ENCODE measurements at places on chromosomes 6 and 20. TPM values are rescaled to one million over a fixed set of nuclear protein-coding genes. Genes with fewer than 3 reads are reported as not detected.

CYP39A1 gene
- not detected for total RNA-seq

CAP2 gene
- not detected for total RNA-seq

DDX27 gene
- 84.1 TPM for total RNA-seq

DNA sequence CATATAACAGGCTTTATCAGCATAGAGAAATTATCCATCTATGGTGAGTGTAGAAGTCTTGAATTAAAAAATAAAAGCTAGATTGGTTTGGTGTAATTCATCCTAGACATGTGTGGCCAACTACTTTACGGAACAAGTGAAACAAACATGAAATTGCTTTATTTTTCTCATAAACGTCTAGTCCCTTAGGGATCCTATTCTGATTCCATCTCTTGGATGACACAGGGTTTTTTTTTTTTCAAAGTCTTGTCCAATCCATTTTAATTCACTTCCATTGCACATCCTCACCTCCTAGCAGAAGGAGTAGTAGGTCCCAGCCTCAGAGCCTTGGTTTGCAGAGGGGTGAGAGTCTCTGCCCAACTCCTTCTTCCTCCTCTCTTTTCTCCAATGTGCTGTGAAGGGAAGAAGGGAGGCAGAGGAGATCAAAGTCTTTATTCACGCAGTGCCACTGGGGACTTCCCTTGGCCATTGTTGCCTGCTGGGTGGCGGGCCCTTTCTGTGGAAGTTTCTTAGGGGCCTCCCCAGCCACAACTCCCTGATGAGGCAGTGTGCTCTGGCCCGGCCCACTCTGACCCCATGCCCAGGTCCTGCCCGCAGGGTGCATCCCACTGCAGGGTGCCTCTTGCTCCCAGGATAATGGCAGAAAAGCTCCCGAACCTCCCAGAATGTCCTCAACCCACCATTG lies 104.4 kb upstream of the SNX9 start:
- no peak for DNase-seq

DNA sequence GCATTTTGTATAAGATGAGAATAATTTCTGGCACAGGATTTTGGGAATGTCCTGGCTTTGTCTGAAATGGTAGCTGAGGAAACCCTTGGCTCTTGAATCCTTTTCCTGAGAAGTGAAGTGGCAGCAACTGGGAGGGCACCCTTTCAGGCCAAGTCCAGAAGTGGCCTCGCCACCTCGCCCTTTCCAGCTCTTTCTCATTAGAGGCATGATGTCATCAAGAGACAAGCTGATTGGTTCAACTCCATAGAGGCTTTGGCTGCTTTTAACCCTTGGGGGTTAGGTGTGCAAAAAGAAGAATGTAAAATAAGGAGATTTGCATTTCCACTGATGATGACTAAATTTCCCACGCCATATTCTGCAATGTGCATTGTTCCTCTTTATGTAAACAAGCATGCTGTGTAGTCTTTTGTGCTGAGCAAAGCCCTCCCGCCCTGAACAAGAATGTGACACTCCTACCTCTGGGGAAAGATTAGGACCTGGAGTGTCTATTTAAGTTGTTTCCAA lies 116.5 kb downstream of the TCP11 start:
- DNase-seq = no peak

DNA sequence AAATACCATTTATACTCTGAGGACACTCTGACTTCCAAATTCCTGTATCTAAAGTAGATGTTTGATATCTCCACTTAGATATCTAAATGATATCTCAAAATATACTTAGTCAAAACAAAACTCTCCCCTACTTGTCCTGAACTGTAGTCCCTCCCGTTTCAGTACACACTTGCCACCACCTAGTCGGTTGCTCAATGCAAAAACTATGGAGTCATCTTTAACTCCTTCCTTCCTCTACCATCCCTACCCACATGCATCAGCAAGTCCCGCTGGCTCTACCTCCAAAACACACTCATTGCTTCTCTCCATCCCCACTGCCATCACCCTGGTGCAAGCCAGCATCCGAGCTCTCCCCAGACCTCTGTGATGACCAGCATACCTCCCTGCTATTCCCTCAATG lies 13.2 kb downstream of the STX7 start:
- DNase-seq = no peak

GRCh38 chr6:4084444-4085331 lies 5.8 kb upstream of the FAM217A start:
- DNase-seq = no peak

- no peak for DNase-seq
These were observed 16.5 kb downstream of the PPP1R10 start for GRCh38 chr6:30600451-30600961.

DNA sequence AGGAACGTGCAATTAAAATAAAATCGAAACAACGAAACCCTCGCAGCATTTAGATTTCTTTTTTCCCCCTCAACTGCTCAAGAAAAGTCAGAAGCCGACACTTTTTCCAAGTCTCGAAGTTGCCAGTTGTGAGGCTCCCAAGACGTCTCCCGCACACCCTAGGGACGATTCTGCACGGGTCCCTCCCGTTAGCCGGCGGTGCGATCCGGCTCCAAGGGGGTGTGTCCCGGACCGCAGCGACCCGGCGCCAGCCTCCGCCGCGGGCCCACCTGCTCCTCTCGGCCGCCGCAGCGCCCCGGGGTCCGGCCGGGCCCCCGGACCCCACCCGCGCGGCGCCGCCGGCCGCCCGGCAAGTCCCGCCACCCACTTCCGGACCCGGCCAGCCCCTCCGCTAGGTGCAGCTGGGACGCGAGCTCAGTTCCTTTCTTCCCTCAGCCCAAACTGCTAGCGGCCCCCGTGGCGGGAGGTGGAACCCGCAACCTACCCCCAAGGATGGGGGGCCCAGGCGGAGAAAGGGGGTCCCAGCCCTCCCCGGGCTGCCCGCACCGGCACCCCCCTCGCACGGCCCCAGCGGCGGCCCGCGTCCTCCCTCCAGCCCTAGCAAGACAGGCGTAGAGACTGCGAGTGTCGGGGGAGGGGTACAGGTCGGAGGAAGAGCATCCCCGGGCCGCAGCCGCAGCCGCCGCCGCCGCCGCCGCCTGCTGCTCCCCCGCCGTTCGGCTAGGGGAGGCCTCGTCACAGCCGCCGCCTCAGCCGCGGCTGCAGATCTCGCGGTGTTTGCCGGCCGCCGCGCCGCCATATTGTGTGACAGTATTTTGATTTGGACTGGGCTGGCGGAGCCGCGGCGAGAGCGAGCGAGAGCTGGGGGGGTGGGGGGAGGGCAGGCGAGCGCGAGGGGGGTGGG lies 520 bp upstream of the TAB2 start:
- peak; percentile 87 for DNase-seq

GRCh38 chr20:31881945-31882344 lies 11.5 kb downstream of the TTLL9 start:
- no peak for DNase-seq

GRCh38 chr20:22226849-22227700 lies 357.3 kb downstream of the FOXA2 start:
- DNase-seq = no peak

DNA sequence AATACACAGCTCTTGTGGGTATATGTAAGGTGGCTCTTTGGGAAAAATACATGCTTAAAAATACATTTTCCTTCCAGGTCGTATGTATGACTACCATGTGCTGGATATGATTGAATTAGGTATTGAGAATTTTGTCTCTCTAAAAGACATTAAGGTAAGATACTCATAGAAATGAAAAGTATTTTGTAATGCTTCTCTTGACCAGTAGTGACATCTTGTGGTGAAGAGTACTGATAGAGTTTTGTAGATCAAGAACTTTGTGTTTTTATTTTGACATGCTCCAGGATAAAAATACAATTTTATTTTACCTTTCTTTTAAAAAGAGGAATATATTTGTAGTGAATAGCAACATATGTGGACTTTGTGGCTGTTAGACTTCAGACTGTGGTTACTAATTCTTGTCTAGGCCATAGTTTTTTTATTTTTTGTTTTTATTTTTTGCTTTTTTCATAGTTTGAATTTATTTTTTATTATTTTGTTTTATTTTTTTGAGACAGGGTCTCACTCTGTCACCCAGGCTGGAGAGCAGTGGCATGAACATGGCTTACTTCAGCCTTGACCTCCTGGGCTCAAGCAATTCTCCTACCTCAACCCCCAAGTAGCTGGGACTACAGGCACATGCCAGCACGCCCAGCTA lies 17.9 kb downstream of the RPF2 start:
- no peak for DNase-seq

DNA sequence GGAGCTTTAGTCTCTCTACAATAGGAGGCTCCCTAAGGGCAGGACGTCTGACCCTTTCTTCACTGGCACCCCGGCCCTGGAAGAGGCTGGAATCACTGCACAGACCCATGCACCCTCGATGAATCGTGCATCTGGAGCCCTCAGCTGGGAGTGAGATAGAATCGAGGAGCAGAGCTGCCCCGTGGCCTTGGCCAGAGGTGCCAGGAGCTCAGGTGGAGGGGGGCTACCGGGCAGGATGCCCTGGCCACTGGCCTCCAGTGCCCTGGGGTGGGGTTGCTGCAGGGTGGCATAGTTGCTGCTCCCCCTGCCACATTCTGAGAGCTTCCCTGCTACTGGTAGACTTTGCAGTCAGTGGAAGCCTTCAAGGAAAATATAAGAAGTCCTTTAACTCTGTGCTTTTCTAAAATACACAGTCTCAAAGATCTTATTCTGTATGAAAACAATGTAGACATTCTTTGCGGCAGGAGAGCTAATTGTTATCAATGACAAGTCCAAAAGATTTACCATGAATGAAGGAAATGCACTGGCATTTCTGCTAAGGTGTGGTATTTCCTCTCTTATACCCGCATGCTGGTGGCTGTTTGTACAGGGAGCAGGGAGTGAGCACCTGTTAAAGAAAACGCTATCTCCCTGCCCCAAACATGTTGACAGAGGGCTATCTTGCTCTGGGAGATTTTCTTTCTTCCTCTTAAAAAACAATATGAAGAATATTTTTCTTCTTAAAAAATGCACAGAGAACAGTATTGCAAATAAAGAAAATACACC lies 122.8 kb downstream of the C6orf118 start:
- no peak for DNase-seq
